ENCODE measurements at places on chromosomes 12 and 14.

DNA sequence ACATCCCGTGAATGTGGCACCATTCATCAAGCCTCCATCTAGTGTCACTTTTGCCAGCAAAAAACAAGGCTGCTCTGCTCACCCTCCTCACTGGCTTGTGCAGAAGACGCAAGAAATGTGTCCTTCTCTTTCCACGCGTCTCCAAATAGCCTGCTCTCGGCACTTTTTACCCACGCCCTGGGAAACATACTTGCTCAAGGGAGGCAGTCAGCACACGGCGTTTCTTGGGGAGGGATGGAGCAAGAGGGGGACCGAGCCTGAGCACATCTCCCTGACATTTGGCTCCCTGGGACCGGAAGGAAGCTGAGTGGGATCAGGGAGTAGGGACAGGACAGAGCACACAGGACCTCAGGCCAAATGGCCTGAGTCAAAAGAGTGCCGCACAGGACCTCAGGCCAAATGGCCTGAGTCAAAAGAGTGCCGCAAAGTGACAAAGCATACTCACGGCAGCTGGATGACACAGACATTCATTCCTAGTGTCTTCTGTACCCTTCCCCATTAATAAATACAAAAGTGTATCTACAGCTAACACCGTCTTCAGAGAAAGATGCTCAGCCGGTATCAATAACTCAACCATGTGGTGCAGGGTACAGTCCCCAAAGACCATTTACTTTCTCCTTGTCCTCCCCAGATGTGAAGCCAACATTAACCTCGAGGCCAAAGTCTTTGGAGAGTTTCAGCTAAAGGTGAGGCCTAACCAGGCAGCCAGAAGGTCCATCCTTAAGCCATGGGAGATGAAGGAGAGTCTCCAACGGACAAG is 7.1 kb downstream of the BCL11B start:
- DNase-seq, result no peak

GRCh38 chr14:103562179-103562428 is 353 bp downstream of the BAG5 start:
- no peak for DNase-seq

DNA sequence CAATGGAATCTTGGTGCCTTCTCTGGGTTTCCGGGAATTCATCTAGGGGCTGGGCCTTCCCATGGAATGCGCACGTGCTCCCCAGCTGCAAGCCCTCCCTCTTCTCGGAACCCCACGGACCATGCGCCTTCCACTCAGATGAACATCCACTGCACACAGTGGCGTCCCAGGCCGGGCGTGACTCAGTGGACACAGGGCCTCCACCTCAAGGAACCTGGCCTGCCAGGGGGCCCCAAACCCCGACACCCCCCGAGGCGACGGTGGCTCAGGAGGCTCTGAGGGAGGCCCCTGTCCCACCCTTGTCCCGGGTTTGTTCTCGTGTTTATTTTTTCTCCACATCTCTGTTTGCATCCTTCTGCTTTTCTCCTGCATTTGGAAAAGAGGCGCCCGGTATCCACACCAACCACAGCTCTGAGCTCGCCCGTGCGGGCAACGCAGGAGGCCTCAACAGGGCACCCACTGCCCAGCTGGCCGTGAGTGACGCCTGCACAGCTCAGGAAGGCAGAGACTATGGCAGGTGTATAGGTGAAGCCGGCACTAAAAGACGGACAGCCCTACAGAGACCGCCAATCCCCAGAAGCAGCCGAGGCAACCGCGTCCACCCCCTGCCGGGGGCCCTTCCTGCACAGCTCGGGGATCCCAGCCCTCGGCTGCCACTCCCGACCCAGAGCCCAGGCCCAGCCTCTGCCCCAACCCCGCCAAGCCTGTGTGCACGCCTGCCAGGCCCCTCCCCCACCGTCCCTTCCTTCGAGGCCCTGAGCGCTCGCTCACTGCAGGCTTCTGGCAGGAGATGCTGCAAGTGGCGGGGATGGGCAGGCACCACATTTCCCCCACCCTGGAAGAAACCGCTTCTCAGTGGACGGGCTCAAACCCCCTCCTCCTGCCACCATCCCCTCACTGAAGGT is 23.8 kb upstream of the GALNT9 start:
- no peak for DNase-seq

GRCh38 chr12:31897781-31898503 is 61.3 kb upstream of the RESF1 start:
- no peak for DNase-seq

DNA sequence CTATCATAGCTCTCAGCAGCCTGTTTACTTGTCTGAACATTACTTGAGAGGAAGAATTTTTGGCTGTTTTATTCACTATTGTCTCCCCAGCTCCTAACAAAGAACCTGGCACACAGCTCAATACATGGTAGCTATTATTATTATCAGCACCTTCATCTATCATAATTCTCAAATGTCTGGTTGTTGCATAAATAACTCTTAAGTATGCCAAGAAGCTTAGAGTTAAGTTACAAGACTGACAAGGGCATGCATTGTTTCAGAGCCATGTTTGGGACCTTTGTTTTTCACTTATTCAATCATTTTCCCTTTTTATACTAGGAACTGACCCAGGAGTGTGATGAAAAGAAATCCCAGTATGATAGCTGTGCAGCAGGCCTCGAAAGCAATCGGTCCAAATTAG is 77.5 kb upstream of the ATP2A2 start:
- DNase-seq, result no peak

GRCh38 chr12:111221062-111222026 is 147.6 kb downstream of the PHETA1 start:
- no peak for DNase-seq

GRCh38 chr14:39440975-39441374 is 8.7 kb upstream of the FBXO33 start:
- no peak for DNase-seq

GRCh38 chr12:60209933-60210332 is 614.1 kb downstream of the SLC16A7 start:
- no peak for DNase-seq

DNA sequence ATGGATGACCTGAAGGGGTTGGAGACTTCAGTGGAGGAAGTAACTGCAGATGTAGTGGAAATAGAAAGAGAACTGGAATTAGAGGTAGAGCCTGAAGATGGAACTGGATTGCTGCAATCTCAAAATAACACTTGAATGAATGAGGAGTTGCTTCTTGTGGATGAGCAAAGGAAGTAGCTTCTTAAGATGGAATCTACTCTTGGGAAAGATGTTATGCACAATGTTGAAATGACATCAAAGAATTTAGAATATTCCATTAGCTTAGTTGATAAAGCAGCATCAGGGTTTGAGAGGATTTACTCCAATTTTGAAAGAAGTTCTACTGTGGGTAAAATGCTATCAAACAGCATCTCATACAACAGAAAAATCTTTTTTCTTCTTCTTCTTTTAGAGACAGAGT is 186.4 kb upstream of the PRKD1 start:
- no peak for DNase-seq

GRCh38 chr14:99201351-99202073 is 70.5 kb downstream of the BCL11B start:
- no peak for DNase-seq

DNA sequence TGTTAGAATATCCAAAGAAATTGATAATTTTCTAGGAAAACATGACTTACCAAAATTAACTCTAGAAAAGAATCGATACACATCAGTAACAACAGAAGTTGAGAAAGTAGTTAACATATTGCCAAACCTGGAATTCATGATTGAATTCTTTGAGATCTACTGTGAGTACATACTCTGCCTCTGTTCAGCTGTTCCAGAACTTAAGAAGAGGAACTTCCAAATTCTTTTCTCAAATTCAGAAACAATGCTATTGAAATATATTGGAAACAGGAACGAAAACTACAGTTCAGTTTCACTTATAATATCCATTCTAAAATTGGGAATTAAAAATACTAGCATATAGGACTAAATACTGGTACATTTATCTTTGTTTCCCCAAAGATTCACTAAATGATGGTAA is 57.9 kb downstream of the MARK3 start:
- no peak for DNase-seq

DNA sequence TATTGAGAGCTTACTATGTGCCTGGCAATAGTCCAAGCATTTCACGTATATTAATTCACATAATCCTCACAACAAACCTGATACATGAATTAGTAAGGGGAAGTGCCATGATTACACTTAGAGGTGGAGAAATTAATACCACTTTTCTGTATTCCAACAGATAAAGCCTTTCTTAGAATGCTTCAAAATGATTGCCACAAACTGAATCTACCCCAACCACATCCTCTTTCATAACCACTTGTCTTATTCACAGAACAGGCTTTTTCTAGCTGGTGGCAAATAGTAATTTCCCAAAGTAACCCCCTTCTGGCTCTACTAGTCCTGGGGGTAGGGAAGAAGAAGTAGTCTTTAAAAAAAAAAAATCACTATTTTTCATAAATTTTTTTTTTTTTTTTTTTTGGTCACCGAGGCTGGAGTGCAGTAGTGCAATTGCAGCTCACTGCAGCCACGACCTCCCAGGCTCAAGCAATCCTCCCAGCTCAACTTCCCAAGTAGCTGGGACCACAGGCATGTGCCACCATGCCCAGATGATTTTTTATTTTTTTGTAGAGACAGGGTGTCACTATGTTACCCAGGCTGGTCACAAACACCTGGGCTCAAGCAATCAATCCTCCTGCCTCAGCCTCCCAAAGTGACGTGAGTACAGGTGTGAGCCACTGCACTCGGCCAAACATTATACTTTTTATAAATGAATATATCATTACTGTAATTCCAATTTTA is 59.0 kb upstream of the ARID2 start:
- no peak for DNase-seq

GRCh38 chr14:33716921-33717320 is 234.0 kb downstream of the EGLN3 start:
- no peak for DNase-seq

GRCh38 chr12:57250956-57251355 is at the start of gene STAC3:
STAC3 (minus strand) TSS chr12:57251187; CDS start chr12:57249636, 1,551 bp downstream.
- DNase-seq, result no peak

DNA sequence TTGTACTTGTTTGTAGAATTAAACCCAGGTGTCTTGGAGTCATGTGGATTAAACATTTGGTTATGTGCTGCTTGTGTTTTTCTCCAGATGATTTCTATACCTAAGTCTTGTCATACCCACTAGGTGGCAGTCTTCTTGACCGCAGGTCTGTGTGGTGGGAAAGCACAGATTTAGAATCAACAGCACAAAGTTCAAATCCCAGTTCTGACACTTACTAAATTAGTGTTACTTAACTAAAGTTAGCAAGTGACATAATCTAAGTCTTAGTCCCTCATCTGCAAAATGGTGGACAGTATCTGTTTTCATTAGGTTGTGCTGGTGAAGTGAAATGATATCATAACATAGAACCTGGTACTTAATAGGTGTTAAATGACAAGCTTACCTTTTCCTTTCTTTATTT is 151.0 kb upstream of the ARHGAP5 start:
- DNase-seq, result no peak

- no peak for DNase-seq
Observed at GRCh38 chr12:76471579-76471978, 88.0 kb downstream of the OSBPL8 start.

DNA sequence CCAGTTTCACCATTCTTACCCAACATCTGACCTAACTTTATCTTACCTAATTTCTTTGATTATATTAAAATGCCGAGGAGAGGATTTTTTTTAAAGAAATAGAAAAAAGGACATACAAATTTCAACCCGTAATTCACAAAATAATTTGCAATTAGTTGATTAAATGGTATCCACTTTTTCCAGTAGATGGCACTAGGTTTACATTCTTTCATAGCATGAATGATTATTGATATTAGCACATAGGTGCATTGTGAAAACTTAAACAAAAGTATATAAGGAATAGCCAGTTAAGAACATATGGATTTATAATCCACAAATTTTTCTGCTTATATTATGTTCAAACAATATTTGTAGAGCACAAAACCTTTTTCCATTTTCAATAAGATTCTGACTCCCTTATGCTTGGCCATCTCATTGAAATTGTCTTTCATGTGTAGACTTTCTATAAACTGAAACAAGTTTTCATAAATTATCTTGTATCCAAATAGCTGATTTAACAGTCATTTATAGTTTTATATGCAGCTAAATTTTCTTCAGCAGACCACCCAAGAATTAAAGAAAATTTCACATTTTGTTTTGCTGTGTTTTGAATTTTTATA is 35.3 kb downstream of the MSRB3 start:
- no peak for DNase-seq

DNA sequence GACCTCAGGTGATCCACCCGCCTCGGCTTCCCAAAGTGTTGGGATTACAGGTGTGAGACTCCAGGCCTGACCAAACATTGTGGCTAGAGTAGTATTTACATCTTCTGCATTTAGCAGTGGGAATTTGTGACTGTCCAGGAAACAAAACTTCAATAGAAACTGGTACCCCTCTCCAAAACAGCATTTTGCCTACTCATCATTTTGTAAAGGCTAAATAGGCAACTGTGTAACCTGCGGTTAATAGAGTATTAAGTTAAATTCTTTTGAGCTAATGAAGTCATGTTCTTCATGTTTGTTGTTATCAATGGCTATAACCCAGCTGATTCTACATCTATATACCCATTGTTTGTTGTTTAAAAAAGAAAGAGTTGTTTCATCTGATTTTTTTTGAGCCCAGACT is 8.1 kb downstream of the CMAS start:
- DNase-seq, result no peak

- DNase-seq, result no peak
Observed at GRCh38 chr12:2834581-2835491, at the start of gene NRIP2. NRIP2 (minus strand) TSS chr12:2835035; CDS start chr12:2834983, 52 bp downstream.

GRCh38 chr12:127548123-127548553 is 718.8 kb upstream of the TMEM132C start:
- peak; percentile 68 for DNase-seq

DNA sequence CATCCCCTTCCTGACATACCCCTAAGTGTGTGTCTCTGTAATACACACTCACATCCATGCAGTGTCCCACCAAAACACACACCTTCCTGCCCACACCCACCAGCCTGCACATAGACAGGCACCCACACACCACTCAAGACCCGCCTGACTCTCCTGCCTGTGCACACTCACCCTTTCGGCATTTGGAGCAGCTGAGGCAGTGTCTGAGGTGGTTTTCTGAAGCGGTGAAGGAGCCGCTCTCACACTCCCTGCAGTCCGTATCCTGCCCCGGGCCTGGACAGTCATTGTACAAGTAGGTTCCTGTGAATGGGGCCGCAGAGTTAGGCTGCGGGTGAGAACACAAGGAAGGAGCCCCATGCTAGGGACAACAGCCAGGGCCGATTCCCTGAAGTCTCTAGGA is 8.3 kb downstream of the TNFRSF1A start:
- DNase-seq, result no peak

- DNase-seq, result no peak
Observed at GRCh38 chr14:33362934-33363333, 424.3 kb downstream of the NPAS3 start.

GRCh38 chr12:113299619-113300237 is 35.2 kb downstream of the SLC8B1 start:
- peak; percentile 43 for DNase-seq

- DNase-seq, result no peak
Observed at GRCh38 chr12:19506497-19506896, 67.2 kb downstream of the AEBP2 start.

- no peak for DNase-seq
Observed at GRCh38 chr12:118328486-118329330, 44.0 kb downstream of the TAOK3 start.

- no peak for DNase-seq
Observed at GRCh38 chr12:57521525-57522010, 1.1 kb upstream of the MBD6 start.

All from AG09309 (cell line).